ENCODE measurements at places on chromosomes 16 and 17.

GRCh38 chr17:16942141-16943031 is 29.5 kb downstream of the TNFRSF13B start:
- no peak for DNase-seq

- no peak for DNase-seq
Observed at GRCh38 chr16:66717776-66718175, 21.2 kb upstream of the CMTM4 start.

- no peak for DNase-seq
Observed at GRCh38 chr16:24319126-24319814, 63.1 kb downstream of the CACNG3 start.

DNA sequence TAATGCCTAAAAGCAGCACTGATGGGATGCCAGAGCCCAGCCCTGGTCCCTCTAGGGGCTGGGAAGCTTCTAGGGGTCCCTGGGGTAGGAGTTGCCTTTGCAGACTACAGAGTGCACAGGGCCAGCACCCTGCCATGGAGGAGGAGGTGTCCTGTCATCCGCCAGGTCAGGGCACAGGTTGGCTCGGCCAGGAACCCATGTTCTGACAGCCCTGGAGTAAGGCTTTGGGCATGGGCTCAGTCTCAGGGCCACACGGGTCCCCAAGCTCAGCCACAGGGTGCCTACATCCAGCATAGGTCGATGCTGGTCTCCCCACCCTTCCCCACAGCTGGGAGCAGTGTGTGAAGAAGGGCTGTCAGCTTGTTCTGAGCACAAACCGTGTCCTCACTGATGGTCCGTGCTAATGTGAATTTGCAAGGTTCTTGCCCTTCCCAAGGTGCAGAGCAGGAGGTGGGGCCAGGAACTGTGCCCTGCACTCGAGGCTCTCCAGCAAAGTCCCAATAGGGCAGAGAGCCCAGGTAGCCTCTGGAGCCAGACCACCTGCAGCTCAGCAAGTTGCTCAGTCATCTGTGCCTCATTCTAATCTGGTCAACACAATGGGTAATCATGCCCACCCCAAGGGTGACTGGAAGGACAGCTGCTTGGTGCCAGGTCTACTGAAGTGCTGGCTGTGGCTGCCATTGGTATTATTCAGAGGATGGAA is 72.8 kb downstream of the AMFR start:
- DNase-seq: no peak

GRCh38 chr16:46613352-46613751 is 7.8 kb downstream of the SHCBP1 start:
- DNase-seq: no peak

- DNase-seq: no peak
Observed at GRCh38 chr17:48577946-48578615, at the start of gene HOXB4. Gene HOXB4 (minus strand): TSS chr17:48578350. CDS start chr17:48578319, 31 bp downstream.

Data from iPS DF 19.7 (cell line).